Femur (tissue), 1 donor: ENCODE measurements at places on chromosomes 1 and 21.

- peak; percentile 74 for DNase-seq
These were observed 5.3 kb downstream of the EDN2 start for GRCh38 chr1:41479000-41479807.

DNA sequence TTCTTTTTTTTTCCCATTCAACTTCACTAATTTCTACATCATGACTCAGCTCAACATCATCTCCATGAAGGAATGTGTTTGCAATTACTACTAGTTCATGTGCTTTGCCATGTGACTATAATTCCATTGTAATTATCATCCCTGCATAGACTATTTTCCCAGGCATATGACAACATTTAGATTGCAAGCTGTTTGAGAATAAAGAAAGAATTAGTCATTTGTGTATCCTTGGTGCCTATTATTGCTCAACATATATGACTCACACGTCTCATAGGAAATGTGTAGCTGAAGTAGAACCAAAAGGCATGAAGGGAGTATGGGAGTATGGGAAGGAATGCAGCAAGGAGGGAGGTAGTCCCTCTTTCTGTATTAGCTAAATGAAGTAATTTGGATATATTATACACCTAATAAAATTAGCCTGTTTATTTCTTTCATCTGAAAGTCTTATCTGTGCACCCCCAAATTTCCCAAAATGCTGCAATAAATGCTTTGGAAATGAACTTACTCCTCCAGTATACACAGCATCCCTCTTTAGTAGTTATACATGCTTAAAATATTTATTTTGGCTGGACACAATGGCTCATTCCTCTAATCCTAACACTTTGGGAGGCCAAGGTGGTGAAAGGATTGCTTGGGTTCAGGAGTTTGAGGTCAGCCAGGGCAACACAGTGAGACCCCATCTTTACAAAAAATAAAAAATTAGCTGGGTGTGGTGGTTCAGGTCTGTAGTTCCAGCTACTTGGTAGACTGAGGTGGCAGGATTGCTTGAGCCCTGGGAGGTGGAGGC, 316.9 kb upstream of the ADGRL4 start:
- no peak for DNase-seq

- DNase-seq, result no peak
These were observed 55.9 kb downstream of the BCAR3 start for GRCh38 chr1:93625582-93626327.

GRCh38 chr1:63674238-63674864, 81.1 kb downstream of the PGM1 start:
- DNase-seq, result peak; percentile 80
